Stimulated activated CD4-positive, alpha-beta T cell treated with anti-CD3 and anti-CD28 coated beads, Interleukin-1b, Interleukin-23, amount 100 ng/mL, for 1 hour (primary cell): ENCODE measurements at places on chromosomes 13 and 19.
A peak's percentile ranks its signal among the peaks of the same experiment; 100 is the strongest.

DNA sequence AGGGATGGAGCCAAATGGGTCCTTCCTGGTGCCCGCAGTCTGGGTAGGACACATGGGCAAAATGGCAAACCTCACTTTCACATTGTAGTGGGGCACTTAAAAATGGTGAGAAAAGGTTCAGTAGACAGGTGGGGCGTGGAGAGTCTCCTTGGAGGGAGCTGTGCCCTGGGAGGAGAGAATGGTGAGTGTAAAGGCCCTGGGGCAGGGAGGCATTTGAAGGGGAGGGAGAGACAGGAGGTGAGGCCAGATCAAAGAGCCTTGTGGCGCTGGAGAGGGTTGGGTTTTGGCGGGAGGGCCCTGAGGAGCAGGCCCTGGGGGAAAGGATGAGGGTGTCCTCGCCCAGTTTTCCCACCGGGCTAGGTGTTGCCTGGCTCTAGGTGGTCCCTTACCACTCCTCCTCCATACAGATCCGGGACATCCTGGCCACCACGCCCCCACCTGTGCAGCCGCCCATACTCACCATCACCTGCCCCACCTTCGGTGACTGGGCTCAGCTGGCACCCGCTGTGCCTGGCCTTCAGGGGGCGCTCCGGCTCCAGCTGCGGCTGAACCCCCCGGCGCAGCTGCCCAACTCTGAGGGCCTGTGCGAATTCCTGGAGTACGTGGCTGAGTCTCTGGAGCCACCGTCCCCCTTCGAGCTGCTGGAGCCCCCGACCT is 6.3 kb downstream of the MAP1S start:
- no peak for DNase-seq

DNA sequence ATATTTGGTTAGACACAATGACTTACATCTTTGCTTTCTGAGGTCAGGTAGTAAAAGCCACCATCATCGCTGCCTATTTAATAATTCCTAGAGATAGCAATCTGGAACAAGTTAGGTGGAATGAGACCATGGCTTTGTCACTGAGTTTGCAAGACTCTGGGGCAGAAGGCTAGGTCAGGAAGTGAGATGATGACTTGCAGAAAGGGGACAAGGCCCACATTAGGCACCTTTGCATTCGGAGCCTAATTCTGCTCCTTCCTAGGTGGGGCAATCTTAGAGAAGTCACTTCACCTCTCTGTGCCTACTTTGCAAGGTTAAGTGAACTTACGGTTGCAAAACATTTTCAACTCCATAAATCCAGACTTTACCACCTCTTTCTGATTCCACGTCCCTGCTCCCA is 10.3 kb downstream of the EDDM13 start:
- no peak for DNase-seq

- DNase-seq, result no peak
These were observed 239.1 kb upstream of the HTR2A start for GRCh38 chr13:47135800-47136503.

DNA sequence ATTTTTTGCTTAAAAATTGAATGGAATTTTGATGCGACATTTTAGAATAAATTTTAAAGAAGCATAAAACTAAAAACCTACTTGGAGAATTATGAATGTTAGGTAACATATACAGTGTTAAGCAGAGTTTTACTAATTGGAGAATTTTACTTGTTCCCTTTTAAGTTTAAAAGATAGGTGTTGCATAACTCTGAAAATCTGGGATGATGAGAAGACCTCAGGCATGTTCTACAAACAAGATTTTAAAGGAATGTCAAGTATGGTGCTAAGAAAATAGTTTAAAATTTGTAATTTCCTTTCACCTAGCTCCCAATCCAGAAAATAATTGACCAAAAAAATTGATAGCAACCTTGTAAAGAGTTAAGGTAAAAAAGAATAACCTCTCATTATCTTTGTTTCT is 135.8 kb downstream of the RFC3 start:
- DNase-seq, result no peak

GRCh38 chr13:36089130-36089647 is 42.0 kb downstream of the DCLK1 start:
- DNase-seq, result no peak

- no peak for DNase-seq
These were observed 14.4 kb downstream of the GRTP1 start for GRCh38 chr13:113349491-113349890.

DNA sequence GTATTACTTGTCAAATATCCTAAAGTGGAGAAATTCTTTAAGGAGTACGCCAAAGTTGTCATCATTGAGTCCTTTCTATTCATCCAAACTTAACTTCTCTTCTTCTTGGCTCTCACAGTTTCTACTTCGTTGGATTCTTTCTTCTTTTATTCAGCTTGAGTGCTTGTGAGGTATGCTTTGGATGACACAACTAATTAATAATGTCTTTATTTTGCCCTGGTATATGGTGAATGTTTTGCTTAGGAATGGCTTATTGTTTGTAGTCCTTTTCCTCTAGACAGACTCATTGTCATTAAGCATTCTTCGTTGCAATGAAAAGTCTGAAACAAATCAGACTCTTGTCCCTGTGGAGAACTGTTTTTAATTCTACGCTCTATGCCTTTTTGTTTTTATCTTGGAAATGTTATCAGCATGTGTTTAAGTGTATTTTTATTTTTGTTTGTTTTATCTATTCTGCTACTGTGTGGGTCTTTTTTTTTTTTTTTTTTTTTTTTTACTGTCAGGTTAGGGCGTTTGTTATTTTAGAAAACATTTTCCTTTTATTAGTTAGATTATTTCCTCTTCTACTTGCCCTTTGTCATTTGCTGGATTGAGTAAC is 471.5 kb downstream of the GPC6 start:
- no peak for DNase-seq

DNA sequence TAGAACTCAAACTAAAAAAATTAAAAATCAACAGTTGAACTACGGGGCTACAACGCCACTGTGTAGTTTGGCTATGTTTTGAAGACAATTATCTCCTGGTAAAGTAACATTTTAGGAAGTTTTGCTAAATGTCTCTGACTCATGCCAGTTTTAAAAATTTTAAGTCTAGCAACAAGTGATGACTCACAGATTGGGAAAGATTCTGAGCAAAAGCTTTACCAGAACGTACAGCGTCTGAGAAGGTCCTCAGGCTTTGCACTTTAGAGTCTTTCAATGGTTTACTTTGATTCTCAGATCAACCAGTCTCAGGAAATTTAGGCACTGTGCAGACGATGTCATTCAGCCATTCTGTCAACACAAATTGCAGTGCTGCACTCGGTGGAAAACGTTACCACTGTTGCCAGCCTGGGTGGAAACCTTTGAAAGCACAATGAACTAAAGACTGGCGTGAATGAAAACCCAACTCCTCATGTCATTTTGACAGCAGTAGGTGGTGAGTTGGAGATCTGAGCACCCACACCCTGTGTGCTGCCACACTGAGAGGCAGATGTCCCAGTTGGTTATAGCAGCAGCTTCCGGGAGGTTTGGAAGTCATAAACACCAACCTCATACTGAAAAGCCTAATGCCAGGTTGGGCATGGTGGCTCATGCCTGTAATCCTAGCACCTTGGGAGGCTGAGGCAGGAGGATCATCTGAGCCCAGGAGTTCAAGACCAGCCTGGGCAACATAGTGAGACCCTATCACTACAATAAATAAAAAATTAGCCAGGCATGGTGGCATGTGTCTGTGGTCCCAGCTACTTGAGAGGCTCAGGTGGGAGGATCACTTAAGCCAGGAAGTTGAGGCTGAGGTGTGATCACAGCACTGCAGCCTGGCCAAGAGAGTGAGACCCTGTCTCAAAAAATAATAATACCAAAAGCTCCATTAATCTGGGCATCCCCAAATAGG is 6.3 kb upstream of the WTIP start:
- DNase-seq, result no peak

DNA sequence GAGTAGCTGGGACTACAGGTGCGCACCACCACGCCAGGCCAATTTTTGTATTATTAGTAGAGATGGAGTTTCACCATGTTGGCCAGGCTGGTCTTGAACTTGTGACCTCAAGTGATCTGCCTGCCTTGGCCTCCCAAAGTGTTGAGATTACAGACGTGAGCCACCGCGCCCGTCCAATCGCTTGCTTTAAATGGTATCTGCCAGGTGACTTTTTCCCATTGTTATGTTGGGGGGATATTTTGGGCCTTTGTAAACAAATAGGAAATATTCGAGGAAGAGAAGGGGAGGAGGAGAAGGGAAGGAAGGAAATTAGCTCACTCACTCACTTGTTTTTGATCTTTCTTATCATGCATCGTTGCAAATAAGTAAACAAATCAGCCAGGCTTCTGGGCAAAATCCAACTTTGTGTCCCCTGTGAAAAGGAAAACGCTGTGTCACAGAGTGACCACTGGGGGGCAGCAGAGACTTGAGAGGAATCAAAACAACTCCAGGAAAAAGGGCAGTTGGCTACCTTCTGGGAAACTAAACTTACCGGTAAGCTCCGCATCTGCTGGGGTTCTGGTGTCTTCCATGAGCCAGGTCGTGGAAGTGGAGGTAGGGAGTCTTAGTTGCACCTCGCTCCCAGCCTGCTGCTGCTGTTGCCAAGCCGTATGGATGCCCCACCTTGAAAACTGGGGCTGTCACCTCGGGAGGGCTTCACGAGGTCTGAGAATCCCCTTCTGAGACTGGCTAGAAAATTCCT is 9.3 kb upstream of the RANBP3 start:
- DNase-seq, result peak; percentile 53
